ENCODE measurements at places on chromosomes 6 and 20.

DNA sequence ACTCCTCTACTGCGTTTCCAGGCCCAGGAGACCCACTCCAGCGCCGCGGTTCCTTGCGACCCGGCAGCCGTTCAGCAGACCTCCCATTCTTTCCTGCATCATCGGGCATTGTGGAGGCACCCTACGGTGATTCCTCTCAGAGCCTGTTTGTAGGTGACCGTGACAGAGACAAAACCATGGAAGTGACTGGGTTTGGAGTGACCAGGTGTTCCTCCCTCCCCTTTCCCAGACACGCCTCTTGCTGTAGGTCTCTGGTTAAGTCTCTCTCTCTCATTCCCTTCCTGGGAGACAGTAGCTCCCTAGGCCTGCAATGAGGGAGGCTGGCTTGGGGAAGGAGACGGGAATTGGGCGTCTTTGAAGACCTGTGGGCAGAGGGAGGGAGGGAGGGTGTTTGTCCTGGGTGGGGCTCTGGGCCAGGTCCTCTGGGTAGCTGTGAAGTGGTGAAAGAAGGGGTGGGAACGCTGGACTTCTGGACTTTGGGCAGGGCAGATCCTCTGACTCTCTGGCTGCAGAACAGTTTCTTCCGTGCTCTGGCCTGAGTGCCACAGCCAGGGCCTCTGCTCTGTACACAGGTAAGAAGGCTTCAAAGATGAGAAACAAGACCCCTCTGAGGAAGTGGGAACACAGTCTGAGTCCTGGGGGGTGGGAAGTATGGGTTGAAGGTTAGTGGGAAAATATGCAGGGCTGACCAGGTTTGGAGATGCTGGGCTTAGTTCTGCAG, 763 bp downstream of the KLC4 start:
- peaks cover 41% of the 10 kb centered on the region for H3K4me1 ChIP-seq
- H3K27me3 ChIP-seq: no peaks in the 10 kb centered on the region
- peaks cover 17% of the 10 kb centered on the region for H3K36me3 ChIP-seq
- peak overlapping the region; percentile 93 for H3K4me3 ChIP-seq
- DNase-seq: no peak

DNA sequence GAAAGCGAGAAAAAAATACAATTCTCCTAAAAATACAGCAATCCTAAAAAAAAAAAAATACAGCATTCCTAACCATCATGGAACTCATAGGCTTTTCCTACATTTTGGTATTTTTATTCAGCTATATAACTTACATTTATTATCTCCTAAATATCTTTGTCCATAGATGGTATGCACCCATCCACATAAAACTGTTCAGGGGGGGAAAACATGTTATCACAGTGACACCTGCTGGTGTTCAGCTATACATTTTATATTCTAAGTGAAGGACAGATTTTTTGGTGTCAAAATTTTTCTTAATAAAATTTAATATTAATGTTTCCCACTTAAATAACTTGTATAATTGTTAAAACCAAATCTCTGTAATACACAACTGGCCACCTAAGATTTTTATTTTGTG, 58.0 kb downstream of the BLOC1S5 start:
- H3K4me3 ChIP-seq: no peak overlapping the region
- H3K27ac ChIP-seq: no peak overlapping the region
- no peaks in the 10 kb centered on the region for H3K27me3 ChIP-seq
- peaks cover 2% of the 10 kb centered on the region for H3K4me1 ChIP-seq
- DNase-seq: no peak

- H3K27me3 ChIP-seq: peaks cover 67% of the 10 kb centered on the region
- no peak overlapping the region for H3K27ac ChIP-seq
- H3K4me3 ChIP-seq: no peak overlapping the region
Measured at GRCh38 chr20:46099491-46100287, 9.9 kb upstream of the NCOA5 start.

- peaks cover 83% of the 10 kb centered on the region for H3K27me3 ChIP-seq
- no peak for DNase-seq
- H3K4me1 ChIP-seq: peaks cover 24% of the 10 kb centered on the region
- peak overlapping the region; percentile 13 for H3K4me3 ChIP-seq
- peak overlapping the region; percentile 4 for H3K27ac ChIP-seq
Measured at GRCh38 chr6:2542101-2542857, 208.4 kb downstream of the MYLK4 start.

DNA sequence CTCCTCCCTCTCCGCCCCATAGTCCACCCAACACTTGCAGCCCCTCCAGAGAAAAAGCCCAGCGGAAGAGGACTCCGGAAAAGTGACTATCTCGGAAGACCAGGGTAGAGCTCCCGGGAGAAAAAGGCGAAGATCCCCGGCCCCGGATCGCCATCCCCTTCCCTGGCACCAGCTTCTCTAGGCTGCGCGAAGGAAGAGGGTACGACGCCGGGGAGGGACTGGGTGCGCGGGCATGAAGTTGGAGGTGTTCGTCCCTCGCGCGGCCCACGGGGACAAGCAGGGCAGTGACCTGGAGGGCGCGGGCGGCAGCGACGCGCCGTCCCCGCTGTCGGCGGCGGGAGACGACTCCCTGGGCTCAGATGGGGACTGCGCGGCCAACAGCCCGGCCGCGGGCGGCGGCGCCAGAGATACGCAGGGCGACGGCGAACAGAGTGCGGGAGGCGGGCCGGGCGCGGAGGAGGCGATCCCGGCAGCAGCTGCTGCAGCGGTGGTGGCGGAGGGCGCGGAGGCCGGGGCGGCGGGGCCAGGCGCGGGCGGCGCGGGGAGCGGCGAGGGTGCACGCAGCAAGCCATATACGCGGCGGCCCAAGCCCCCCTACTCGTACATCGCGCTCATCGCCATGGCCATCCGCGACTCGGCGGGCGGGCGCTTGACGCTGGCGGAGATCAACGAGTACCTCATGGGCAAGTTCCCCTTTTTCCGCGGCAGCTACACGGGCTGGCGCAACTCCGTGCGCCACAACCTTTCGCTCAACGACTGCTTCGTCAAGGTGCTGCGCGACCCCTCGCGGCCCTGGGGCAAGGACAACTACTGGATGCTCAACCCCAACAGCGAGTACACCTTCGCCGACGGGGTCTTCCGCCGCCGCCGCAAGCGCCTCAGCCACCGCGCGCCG, 822 bp downstream of the FOXQ1 start:
- H3K36me3 ChIP-seq: peaks cover 9% of the 10 kb centered on the region
- H3K27me3 ChIP-seq: peaks cover 94% of the 10 kb centered on the region
- peak overlapping the region; percentile 60 for H3K4me3 ChIP-seq
- peak overlapping the region; percentile 60 for H3K27ac ChIP-seq
- H3K4me1 ChIP-seq: peaks cover 25% of the 10 kb centered on the region

Measured in activated naive CD4-positive, alpha-beta T cell treated with anti-CD3 and anti-CD28 coated beads, Interleukin-2, amount 10 ng/mL, durations not matched to agents 7 days and 5 days (primary cell).